Sigmoid colon (tissue), 7 donors: ENCODE measurements at places on chromosomes 12 and 14. TPM values are rescaled to one million over a fixed set of nuclear protein-coding genes. Genes with fewer than 3 reads are reported as not detected.

OR11H6 gene
- polyA plus RNA-seq: not detected

KRT72 gene
- not detected for polyA plus RNA-seq

FOXM1 gene
- 34.9 TPM for polyA plus RNA-seq

DPPA3 gene
- polyA plus RNA-seq: not detected

DUSP6 gene
- 39.7 TPM for polyA plus RNA-seq

VWF gene
- polyA plus RNA-seq: 1.2 TPM

TAS2R9 gene
- not detected for polyA plus RNA-seq

RTL1 gene
- polyA plus RNA-seq: not detected

EIF2B1 gene
- polyA plus RNA-seq: 25.2 TPM

GPR65 gene
- 1.2 TPM for polyA plus RNA-seq

CLMN gene
- 20.2 TPM for polyA plus RNA-seq

CLEC2B gene
- polyA plus RNA-seq: 10.8 TPM

LIN52 gene
- 6.0 TPM for polyA plus RNA-seq

NELL2 gene
- 0.69 TPM for polyA plus RNA-seq

NKX2-1 gene
- not detected for polyA plus RNA-seq

ENDOU gene
- polyA plus RNA-seq: not detected

KRT79 gene
- polyA plus RNA-seq: 0.16 TPM

SCFD1 gene
- polyA plus RNA-seq: 60.7 TPM

A2M gene
- polyA plus RNA-seq: 55.3 TPM

C12orf76 gene
- polyA plus RNA-seq: 11.3 TPM

GPD1 gene
- polyA plus RNA-seq: 3.0 TPM

PAPLN gene
- 0.46 TPM for polyA plus RNA-seq

COPZ1 gene
- polyA plus RNA-seq: 114 TPM

MMAB gene
- 64.3 TPM for polyA plus RNA-seq

WIF1 gene
- polyA plus RNA-seq: not detected

PSMB11 gene
- not detected for polyA plus RNA-seq

RNU4-1 gene
- not detected for polyA plus RNA-seq

HOXC5 gene
- not detected for polyA plus RNA-seq

NRXN3 gene
- 2.8 TPM for polyA plus RNA-seq

TCL1B gene
- polyA plus RNA-seq: 1.1 TPM

PZP gene
- 0.07 TPM for polyA plus RNA-seq

PTPRO gene
- 1.2 TPM for polyA plus RNA-seq

LPAR5 gene
- polyA plus RNA-seq: 4.2 TPM

FBXL14 gene
- polyA plus RNA-seq: 20.8 TPM

TROAP gene
- 25.7 TPM for polyA plus RNA-seq

CPNE6 gene
- 0.42 TPM for polyA plus RNA-seq

TAS2R46 gene
- polyA plus RNA-seq: 0.07 TPM

KCNK13 gene
- polyA plus RNA-seq: 1.4 TPM

CMA1 gene
- polyA plus RNA-seq: 0.52 TPM

IFI27 gene
- 1,595 TPM for polyA plus RNA-seq
